ENCODE measurements at places on chromosomes 11 and 22.

DNA sequence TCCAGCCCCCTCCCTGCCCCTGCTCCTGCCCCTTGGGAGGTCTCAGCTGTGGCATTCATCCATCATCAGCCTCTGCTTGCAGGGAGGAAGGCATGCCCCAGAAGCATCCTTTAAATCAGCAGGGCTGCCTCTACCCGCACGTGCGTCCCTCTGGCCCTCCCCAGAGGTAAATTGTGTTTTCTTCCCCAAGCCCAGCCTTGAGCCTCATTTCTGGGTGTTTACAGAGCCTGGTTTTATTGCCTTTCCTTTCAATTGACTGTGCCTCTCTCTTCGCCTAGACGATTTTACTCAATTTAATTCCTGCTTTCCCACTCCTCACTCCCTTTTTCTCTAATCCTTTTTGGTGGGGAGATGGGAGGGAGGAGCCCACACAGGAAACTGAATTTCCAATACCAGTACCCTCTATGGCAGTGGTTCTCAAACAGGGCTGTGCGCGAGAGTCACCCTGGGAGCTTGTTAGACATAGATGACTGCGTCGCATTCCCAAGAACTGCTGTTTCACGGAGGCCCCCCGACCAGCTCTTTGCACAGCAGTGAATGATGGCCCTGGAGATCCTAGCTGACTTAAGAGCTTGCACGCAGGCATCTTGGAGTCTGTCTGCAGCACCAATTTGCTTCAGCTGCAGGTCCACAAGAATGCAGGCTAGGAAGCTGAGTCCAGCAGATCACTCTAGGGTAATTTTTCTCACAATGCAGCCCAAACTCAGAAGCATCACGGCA is 15.1 kb upstream of the OAF start:
- DNase-seq = no peak

- DNase-seq = peak; percentile 27
Measured at GRCh38 chr22:24005201-24005600, at the start of gene GSTT4. TSS of gene GSTT4 (minus strand) at chr22:24005453. CDS start at chr22:24005356, 97 bp downstream.

DNA sequence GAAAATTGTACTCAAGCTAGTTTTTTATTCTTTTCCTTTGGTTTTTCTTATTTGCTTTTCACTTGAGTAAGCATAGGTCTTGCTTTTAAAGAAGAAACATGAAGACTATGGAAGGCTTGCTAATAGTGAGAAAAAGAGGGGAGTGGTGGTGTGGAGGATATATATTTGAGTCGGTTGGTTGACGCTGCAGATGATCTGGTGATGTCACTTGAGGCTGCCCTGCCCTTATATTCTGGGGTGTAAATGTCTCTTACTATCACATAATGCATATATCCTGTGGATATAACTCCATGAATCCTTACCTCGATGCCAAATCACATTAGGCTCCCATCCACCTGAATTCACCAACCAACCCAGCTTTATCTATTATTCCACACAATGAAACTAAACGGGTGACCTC is 2.9 kb downstream of the GRIA4 start:
- DNase-seq = no peak

GRCh38 chr11:86553265-86553664 is 119.2 kb downstream of the ME3 start:
- DNase-seq = no peak

- no peak for DNase-seq
Measured at GRCh38 chr11:31714840-31715239, 96.3 kb downstream of the PAX6 start.

GRCh38 chr22:30984317-30984716 is 15.3 kb downstream of the TUG1 start:
- no peak for DNase-seq

DNA sequence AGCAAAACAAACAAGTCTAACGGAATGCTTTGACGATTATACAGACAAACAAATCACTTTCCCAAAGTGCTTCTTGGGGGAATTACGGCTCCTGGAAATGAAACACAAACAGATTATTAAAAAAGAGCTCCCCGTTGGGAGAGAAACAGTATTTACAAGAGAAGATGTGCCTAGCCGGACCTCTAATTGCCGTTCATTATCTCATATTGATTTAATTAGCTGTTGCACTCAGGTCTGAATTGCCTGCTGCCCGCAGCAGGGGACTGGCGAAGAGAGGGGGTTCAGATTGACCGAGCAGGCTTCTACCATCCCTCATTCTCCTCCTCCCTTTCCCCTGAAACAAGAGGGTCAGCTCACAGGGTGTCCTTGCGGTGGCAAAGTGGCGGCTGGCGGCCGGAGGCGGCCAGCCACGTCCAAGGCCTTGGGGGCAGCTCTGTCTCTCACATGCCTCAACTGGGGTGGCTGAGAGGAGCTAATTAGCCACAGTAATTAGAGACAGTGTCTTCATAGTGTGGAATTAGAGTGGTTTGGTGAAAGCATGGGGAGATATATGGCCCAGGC is 295.1 kb downstream of the MIAT start:
- DNase-seq = no peak
